Stimulated activated CD4-positive, alpha-beta T cell treated with anti-CD3 and anti-CD28 coated beads, Interleukin-15, amount 100 ng/mL, for 1 hour (primary cell): ENCODE measurements at places on chromosomes 6 and 20.

GRCh38 chr20:43511879-43512278 is 4.4 kb downstream of the L3MBTL1 start:
- no peak for DNase-seq

GRCh38 chr20:52616629-52617028 is 355.5 kb upstream of the TSHZ2 start:
- no peak for DNase-seq

GRCh38 chr6:20658516-20658915 is 124.3 kb downstream of the CDKAL1 start:
- no peak for DNase-seq

DNA sequence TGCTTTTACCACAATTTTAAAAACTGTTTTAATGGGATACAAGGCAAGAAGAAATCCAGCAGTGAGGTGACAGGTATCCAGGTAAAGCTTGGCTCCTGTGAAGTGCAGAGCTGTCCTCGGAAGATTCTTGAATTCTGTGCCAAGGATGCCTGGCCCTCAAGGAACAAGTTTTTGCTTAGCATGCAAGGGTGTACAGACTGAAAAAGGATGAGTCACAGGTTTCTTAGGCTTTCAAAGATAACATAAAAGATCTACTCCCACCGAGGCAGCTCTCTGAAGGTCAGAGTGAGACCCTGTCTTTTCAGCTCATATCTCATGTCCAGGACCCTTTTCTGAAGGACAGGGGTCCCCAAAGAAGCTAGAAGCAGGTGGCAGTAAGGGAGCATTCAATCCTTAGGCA is 83.3 kb downstream of the CHD6 start:
- no peak for DNase-seq

- DNase-seq = no peak
These were observed 1.7 kb downstream of the POPDC3 start for GRCh38 chr6:105178110-105178509.

DNA sequence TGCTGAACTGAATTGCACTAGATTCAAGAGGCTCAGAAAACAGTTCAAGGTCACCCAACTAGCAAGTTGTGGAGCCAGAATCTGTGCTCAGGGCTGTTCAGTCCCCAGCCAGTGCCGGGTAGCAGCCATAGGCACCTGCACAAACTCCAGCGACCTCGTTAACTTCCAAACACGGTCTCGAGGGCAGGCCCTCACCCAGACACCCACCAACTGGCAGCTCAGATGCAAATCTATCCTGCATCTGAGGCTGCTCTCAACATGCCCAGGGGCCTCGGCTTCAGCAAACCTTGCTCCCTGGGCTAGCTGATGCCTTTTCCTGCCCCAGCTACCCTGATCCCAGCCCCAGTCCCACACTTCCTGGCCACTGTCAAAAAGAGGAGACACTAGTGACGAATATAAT is 3.7 kb downstream of the JPH2 start:
- DNase-seq = no peak

DNA sequence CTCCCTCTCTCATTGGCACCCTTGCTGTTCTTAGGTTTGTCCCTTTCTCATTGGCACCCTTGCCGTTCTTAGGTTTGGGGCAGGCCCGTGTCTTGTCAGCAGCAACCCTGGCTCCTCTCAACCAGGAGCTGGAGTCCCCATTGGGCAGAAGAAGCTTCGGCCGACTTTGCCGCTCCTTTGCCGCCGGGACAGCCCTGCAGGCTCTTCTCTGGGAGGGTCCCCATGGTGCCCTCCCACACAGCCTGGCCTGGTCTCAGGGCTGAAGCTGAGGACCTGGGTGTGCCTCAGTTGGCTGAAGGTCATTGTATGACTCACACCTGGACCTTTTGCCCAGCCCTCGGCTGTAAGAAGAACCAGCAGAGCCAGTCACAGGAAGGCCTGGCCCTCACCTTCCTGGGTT is 59.6 kb downstream of the PPP1R14C start:
- DNase-seq = no peak
